ENCODE measurements at places on chromosomes 7 and 10.

- H3K4me3 ChIP-seq, result no peak overlapping the region
- no peaks in the 10 kb centered on the region for H3K36me3 ChIP-seq
- no peak overlapping the region for H3K27ac ChIP-seq
- no peaks in the 10 kb centered on the region for H3K4me1 ChIP-seq
- DNase-seq, result no peak
- no peaks in the 10 kb centered on the region for H3K27me3 ChIP-seq
Observed at GRCh38 chr7:24255139-24255538, 28.9 kb upstream of the NPY start.

DNA sequence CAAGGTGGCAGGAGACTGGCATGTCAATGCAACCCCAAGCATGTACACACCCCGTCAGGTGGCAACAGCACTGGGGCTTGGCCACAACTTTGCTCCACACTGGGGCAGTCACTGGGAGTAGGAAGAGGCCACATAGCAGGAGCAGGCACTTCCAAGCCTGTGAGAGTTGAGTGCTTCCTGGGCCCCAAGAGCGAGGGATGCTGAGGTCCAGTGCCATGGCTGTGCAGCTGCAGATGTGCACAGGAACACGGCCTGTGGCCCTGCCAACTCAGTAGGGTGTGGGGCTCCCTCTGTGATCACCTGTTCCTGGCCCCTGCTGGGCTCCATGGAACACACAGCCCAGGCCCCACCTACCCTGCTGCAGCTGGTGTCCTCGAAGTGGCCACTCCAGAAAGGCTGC lies 932.8 kb upstream of the SORCS1 start:
- no peaks in the 10 kb centered on the region for H3K27me3 ChIP-seq
- H3K27ac ChIP-seq, result no peak overlapping the region
- no peak overlapping the region for H3K4me3 ChIP-seq
- no peak for DNase-seq
- H3K36me3 ChIP-seq, result no peaks in the 10 kb centered on the region

GRCh38 chr10:132486539-132487121 lies 51.0 kb upstream of the INPP5A start:
- H3K27me3 ChIP-seq, result peaks cover 6% of the 10 kb centered on the region
- H3K4me3 ChIP-seq, result no peak overlapping the region
- no peaks in the 10 kb centered on the region for H3K36me3 ChIP-seq
- H3K4me1 ChIP-seq, result peaks cover 9% of the 10 kb centered on the region

DNA sequence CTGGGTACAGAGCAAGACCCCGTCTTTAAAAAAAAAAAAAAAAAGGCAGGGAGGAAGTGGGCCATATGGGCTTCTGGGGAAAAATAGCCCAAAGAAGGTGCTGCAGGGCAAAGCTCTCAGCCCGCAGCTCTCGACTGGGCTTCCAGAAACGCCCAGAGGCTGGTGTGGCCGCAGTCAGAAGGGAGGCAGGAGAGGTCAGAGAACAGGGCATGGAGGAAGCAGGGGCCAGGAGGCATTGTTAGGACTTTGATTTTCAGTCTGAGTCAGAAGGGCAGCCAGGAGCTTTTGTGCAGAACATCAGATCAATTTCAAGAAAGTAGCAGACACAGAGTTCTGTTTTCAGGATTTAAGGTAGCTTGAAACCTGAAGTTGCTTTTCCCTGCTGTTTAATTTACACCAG lies 35.3 kb upstream of the CYTH3 start:
- peaks cover 2% of the 10 kb centered on the region for H3K4me1 ChIP-seq

DNA sequence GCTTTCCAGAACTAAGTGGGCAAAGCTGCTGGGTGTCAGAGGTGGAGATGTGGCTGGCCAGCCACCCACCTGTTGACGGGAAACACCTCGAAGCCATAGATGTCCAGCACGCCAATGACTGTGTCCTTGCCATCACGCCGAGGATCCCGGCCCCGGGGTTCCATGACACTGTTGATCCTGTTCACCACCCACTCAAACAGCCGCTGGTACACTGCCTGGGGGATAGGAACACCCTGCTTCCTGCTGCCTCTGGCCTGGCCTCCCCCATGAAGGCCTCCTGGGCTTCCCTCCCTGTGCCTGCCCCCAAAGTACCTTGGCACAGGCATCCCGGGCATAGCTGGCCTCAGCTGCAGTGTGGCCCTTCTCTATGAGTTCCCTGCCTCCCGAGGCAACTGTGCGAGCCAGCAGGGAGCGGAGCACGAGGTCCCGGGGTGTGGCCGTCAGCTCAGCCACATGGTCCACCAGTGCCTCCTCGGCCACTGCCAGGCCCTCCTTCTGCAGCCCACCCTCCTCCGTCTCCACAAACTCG lies 8.2 kb downstream of the MYO1G start:
- H3K27ac ChIP-seq, result no peak overlapping the region
- no peaks in the 10 kb centered on the region for H3K4me1 ChIP-seq
- DNase-seq, result no peak
- peaks cover 26% of the 10 kb centered on the region for H3K27me3 ChIP-seq
- H3K4me3 ChIP-seq, result no peak overlapping the region

GRCh38 chr7:75614401-75614800 lies 122.3 kb downstream of the SPDYE5 start:
- no peaks in the 10 kb centered on the region for H3K27me3 ChIP-seq
- no peak overlapping the region for H3K4me3 ChIP-seq
- H3K27ac ChIP-seq, result no peak overlapping the region
- no peaks in the 10 kb centered on the region for H3K36me3 ChIP-seq

DNA sequence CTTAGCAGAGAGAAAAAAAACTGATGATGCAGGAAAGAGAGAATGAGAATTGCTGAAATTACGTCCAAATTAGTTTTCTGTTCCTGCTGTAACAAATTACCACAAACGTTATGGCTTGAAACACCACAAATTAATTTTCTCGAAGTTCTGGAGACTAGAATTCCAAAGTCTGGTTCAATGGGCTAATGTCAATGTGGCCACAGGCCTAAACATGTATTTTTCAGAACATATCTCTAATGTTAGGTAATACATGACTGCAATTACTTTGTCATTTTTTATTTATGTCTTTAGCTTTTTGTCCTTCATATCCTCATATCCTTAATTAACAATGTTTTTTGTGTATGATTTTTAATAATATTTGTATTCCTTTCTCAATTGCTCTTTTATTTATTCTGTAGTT lies 3.0 kb upstream of the AKR1C3 start:
- H3K4me3 ChIP-seq, result no peak overlapping the region
- no peak for DNase-seq
- H3K4me1 ChIP-seq, result no peaks in the 10 kb centered on the region

DNA sequence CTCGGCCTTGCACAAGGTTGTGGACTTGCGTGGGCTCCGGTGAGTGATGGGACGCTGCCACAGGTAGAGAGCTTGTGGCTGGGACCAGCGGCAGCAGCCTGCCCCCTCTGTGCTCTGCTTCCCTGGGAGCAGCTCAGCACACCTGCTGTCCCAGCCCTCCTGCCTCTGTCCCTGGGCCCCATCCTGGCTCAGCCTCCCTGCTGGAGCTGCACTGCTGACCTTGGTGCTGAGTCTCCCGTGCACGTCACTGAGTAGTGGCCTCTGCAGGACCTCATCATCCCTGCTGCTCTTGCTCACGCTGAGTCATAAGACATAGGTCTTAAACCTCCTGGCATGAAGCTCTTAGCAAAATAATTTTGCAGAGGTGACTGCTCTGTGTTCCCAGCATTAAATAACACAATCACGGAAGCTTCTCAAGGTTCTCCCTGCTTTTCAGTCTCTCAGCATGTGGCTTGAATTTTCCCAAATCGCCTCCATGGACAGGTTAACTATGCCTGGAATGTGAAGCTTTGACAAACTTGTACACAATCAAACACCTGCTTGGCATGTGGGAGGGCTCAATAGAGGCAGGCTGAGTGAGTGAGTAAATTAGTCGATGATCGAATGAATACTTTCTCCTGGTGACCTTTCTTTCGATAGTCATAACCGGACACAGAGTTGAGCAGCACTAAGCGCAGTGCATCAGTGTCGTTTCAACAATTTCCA lies 63.8 kb upstream of the NPS start:
- H3K4me1 ChIP-seq, result peaks cover 7% of the 10 kb centered on the region
- H3K36me3 ChIP-seq, result no peaks in the 10 kb centered on the region
- no peak overlapping the region for H3K27ac ChIP-seq
- DNase-seq, result peak; percentile 8
- H3K27me3 ChIP-seq, result peaks cover 24% of the 10 kb centered on the region

DNA sequence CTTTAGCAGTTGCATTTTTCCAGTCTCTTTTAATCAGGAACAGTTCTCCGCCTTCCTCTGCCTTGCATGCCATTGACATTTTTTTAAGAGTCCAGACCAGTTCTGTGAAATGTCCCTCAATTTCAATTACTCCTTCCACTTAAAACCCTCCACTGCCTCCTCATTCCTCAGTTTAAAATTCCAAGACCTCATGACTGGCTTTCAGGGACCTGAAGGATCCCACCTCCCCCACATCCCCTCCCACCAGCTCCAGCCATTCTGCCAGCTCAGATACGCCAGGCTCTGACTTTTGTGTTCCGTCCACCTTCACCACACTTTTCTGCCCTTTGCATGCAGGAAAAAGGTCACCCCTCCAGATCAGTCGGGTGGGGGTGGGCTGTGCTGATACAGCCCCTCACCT lies 8.7 kb downstream of the TNRC18 start:
- H3K4me3 ChIP-seq, result no peak overlapping the region
- H3K27ac ChIP-seq, result no peak overlapping the region
- H3K36me3 ChIP-seq, result peaks cover 3% of the 10 kb centered on the region
- H3K27me3 ChIP-seq, result no peaks in the 10 kb centered on the region
- peak; percentile 53 for DNase-seq

- peak overlapping the region; percentile 87 for H3K4me3 ChIP-seq
- peaks cover 37% of the 10 kb centered on the region for H3K27me3 ChIP-seq
- peaks cover 22% of the 10 kb centered on the region for H3K4me1 ChIP-seq
- peaks cover 62% of the 10 kb centered on the region for H3K36me3 ChIP-seq
- H3K27ac ChIP-seq, result peak overlapping the region; percentile 2
- no peak for DNase-seq
Observed at GRCh38 chr10:129956286-129956670, 7.8 kb downstream of the EBF3 start.

GRCh38 chr10:93852476-93853095 lies 41.2 kb upstream of the SLC35G1 start:
- H3K27ac ChIP-seq, result no peak overlapping the region
- H3K27me3 ChIP-seq, result peaks cover 37% of the 10 kb centered on the region

- H3K4me1 ChIP-seq, result peaks cover 7% of the 10 kb centered on the region
- no peak for DNase-seq
- no peaks in the 10 kb centered on the region for H3K36me3 ChIP-seq
- H3K4me3 ChIP-seq, result no peak overlapping the region
Observed at GRCh38 chr7:26393818-26394217, 102.2 kb downstream of the SNX10 start.

DNA sequence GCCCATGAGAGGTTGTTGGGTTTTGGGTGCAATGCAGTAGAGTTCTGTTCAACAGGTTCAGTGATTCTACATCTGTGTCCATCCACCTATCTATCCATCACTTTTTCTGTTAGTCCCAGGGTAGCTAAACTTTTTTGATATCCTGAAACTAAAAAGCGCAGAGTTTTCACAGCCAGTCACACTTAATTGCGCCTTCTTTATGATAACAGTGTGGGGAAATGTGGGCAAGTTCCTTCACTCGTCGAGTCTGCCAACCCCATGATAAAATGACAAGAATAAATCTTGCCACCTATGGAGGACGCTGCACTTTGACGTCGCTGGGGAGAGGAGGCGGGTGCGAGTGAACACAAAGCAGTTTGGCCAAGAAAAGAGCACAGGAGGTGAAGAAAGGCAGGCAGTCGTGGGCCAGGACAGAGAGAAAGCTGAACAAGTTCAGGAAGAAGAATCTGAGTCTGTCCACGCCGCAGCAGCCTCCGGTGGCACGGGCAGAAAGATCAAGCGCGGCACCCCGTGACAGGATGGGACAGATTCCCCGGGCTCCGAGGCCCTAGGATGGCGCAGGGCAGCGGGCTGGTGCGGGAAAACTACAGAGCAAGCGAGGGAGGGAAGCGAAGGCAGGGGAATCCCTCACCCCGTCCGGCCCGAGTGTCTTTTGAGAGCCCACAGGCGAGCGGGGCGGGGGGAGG lies 9.2 kb downstream of the SP8 start:
- no peak overlapping the region for H3K27ac ChIP-seq
- no peak for DNase-seq
- peak overlapping the region; percentile 73 for H3K4me3 ChIP-seq

DNA sequence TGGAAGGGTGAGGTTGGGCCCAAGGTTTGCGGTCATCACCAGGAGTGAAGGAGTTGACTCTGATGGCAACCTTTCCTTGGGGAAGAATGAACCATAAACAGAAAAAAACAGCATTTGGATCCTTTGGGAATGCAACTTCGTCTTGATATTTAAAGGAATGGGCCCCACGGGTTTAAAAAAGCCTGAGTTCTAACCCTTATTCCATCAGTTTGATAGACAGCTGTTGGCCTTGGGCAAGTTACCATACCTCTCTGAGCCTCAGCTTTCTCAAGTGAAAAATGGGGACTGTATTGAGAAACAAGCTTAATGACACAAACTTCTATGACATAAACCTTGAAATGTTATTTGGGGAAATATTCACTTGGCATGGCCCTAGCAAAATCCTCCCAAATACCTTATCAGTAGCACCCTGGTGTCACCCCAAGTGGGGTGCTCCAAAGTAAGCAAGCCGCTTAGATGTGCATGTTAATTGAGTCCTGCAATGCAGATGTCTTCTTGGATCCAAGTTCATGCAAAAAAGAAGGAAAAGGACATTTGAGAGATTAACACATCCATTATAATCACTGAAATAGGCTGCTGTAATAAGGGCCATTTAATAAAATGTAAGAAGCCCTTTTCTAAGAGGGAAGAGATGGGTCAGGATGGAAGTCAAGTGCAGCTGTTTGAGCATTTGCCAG lies 13.8 kb downstream of the MXI1 start:
- H3K27ac ChIP-seq, result no peak overlapping the region
- DNase-seq, result no peak
- H3K4me1 ChIP-seq, result peaks cover 6% of the 10 kb centered on the region
- peak overlapping the region; percentile 79 for H3K4me3 ChIP-seq
- H3K36me3 ChIP-seq, result no peaks in the 10 kb centered on the region

DNA sequence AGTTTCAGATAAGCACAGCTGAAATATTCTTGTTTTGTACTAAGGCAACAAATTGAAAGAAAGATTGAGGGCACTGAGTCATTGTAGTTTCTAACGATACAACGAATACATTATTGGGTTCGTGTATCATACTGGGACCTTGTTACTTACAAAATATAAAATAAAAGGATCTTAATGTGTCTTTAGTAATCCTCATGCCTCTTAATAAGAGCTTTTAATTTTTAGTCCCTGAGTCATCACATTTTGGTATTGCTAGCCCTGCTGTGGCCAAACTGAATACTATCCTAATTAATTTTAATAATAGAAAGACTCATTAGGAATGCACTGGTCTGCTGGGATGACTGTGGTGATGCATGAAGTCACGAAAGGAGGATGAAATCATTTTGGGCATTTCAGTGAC lies 309.7 kb downstream of the EXOC4 start:
- H3K27ac ChIP-seq, result no peak overlapping the region
- H3K36me3 ChIP-seq, result no peaks in the 10 kb centered on the region
- no peaks in the 10 kb centered on the region for H3K27me3 ChIP-seq
- DNase-seq, result no peak
- peaks cover 4% of the 10 kb centered on the region for H3K4me1 ChIP-seq
- H3K4me3 ChIP-seq, result no peak overlapping the region

All from mesenchymal stem cell (in vitro differentiated cells and primary cell).